ENCODE measurements at places on chromosomes 6 and 20.

DNA sequence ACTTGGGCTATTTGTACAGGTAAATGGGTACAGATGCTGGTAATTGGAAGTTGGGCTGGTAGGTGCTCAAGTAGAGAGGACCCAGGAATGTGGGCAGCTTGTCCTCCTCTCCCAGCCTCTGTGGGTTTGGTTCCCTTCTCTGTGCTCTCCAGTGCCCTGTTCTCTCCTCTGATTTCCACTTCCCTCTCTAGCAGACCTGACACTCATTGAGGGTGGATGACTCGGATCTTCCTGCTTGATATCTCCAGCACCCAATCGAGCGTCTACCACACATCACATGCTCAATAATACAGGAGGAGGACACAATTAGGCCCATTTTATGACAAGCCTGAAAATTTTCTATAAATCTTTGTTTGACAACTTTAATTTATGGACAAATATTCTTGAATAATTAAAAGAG, 23.7 kb downstream of the CST1 start:
- no peak for DNase-seq

DNA sequence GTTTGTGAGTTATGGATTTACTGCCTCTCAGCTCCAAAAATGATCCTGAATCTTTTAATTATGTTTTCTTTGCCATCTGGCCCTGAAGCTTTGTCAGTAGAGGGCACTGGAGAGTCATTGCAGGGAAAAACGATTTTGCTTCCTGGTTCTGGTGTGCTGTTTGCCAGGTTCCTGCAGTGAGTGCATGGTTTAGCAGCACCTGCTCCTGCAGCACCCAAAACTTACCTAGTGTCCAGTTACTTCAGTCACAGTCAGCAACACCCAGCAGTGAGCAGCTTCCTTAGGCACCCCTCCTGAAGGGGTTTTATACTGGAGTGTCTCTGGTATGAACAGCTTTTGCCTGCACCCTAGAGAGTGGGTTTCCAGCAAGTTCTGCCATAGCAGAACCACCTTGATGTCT, 6.0 kb upstream of the TRIM26 start:
- peak; percentile 17 for DNase-seq

GRCh38 chr20:47531458-47531857, 29.8 kb downstream of the NCOA3 start:
- no peak for DNase-seq

DNA sequence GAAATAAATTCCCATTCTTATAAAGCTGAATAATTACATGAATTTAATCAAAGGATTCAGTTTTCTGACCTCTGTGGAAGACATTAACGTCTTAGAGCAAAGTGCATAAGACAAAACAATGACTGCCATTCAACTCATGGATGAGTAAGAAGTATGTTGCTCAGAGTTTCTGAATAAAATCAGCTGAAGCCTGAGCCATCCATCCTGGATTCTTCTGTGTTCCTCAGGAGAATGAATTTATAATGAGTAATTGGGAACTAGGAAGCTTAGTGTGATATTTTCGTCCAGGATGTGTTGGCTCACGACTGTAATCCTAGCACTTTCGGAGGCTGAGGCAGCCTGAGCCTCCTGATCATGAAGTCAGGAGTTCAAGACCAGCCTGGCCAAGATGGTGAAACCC, 62.8 kb downstream of the PERP start:
- no peak for DNase-seq

DNA sequence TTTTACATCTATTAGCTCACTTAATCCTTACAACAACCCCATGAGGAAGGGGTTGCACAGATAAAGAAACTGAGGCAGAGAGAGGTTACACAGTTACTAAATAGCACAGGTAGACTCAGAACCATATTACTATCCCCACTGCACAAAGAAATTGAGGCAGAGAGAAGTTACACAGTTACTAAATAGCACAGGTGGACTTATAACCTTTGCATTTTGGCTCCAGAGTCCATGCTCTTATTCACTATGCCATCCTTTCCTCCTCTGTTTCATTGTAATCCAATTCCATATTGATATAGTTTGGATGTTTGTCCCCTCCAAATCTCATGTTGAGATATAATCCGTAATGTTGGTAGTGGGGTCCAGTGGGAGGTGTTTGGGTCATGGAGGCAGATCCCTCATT, 3.5 kb downstream of the TDP2 start:
- DNase-seq: no peak

GRCh38 chr6:144797881-144798589, 512.9 kb downstream of the UTRN start:
- no peak for DNase-seq

- DNase-seq: peak; percentile 22
Measured at GRCh38 chr20:49505518-49505917, 23.1 kb upstream of the KCNB1 start.

GRCh38 chr20:969868-970267, 32.2 kb downstream of the RSPO4 start:
- no peak for DNase-seq

GRCh38 chr6:7406743-7407142, 17.1 kb downstream of the RIOK1 start:
- no peak for DNase-seq

GRCh38 chr6:7636151-7636550, 46.2 kb downstream of the SNRNP48 start:
- DNase-seq: no peak

DNA sequence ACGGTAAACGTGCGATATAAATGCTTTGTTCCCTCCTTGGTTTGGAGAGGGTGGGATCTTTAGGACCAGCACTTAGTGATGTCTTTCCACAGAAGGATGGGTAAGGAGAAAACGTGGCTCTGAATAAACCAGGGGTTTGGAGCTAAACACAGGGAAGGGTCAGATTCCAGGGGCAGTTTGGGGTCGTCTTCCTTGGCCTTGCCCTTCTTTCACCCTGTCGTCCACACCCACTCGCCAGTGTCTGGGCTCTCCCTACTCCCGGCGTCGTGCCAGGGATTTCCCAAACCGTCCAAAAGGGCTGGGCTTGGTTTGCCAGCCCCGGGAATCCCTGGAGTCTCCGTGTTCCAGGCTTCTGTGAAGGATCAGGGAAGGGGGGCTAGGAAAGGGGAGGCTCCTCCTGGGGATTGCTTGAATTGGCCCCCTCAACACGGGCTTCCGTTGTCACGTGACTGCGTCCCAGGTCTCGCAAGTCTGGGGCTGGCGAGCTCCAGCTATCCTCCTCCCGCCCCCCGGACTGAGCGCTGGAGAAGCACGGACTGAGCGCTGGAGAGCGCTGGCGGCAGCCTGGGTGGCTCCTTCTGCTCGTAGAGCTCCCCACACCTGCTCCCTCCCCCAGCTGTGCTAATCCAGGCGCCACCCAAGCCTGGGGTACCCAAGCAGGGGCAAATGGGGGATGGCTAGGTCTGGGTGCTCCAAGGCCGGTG, 9.4 kb upstream of the ARMC12 start:
- peak; percentile 37 for DNase-seq

- no peak for DNase-seq
Measured at GRCh38 chr20:47370850-47371782, 14.6 kb upstream of the ZMYND8 start.

DNA sequence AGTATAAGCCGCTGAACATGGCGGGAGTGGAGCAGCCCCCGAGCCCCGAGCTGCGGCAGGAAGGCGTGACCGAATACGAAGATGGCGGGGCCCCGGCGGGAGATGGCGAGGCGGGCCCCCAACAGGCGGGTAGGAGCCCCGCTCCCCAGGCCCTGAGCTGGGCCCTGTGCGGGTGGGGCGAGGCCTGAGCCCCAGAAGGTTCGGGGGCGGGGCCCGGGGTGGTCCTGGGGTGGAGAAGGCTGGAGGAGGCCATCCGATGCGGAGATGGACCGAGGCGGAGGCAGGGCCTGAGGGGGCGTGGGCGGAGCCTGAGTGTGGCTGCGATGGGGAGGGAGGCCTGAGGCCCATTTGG, 7.1 kb downstream of the L3MBTL1 start:
- DNase-seq: no peak

DNA sequence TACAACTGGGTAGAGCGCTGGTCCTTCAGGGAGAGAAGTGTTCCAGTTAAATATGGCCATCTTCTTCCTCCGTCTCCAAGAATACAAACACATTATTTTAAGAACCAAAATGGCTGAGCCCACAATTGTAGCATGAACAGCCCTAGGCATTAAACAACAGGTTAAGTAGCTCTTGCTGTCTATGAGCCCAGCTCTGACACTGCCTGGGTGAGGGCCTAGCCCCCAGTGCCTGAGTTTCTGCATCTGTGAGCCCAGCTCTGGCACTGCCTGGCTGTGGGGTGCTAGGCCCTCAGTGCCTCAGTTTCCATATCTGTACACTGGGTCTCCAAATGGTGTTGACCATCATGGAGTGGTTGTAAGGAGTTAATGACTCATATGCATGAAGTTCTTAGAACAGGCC, 24.8 kb upstream of the DACT2 start:
- DNase-seq: no peak

DNA sequence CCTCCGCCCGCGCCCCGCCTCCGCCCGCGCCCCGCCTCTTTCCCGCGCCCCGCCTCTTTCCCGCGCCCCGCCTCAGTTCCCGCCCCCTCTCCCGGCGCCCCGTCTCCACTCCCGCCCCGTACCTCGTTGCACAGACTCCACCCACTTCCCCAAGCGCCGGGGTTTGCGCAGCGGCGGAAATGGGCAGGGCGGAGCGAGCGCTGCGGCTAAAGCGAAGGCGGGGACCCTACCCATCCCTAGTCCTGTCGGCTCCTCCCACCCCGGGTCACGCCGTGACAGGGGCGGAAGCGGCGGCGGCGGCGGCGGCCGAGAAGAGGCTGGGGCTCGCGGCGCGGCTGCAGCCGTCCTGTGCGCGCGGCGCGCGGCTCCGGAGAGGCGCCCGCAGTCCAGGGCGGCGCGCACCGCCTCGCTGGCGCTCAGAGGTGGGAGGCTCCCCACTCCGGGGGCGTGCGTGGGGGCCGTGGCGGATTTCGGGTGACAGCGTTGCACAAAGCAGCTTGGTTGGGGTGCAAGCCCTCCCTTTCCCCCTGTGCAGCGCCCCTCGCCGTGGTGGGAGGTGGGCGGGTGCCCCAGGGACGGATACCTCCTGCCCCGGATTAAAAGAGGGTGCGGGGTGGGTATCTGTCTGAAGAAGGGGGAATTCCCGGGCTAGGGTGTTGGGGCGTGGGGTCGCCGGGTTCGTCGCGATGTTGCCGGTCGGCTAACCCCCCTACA, at the start of gene KDM1B:
KDM1B (plus strand) TSS at position 273 of the 714 bp plus-strand sequence. CDS start 4,474 bp downstream, outside the sequence.
- DNase-seq: peak; percentile 95

DNA sequence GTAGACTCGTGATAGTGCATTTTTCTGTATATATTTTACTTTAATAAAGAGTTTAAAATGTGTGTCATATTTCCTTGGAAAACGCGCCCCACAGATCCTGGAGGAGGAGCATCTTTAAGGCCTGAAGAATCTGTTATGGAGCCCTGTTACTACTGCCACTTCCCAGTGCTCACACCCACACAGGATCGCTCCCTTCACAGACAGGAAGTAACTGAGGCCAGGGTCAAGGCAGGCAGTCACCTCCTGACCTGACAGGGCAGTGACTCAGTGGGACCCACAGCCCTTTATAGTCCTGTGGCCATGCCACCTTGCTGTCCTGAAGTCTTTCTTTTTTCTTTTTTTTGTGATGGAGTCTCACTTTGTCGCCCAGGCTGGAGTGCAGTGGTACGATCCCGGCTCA, 9.0 kb downstream of the RRBP1 start:
- no peak for DNase-seq

DNA sequence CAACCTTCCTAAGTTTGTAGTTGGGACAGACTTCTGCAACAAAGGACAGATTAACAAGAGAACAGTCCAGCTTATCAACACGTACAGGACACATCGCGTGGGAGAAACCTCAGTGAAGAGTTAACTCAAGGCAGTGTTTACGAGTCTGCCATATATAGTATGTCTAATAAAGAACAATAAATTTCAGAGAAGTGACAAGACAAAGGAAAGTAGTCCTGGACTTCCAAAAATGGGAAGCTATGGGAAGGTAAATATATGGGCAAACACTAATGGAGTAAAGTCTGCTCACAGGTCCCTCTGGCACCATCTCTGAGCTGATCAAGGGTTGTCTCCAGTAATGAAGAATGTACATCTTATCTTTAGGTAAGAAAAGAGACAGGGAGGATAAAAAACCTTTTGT, 34.9 kb downstream of the GCM1 start:
- no peak for DNase-seq

GRCh38 chr6:157908369-157909281, 73.0 kb upstream of the SYNJ2 start:
- no peak for DNase-seq
